ENCODE measurements at places on chromosomes 3 and 15.
A peak's percentile ranks its signal among the peaks of the same experiment; 100 is the strongest.

DNA sequence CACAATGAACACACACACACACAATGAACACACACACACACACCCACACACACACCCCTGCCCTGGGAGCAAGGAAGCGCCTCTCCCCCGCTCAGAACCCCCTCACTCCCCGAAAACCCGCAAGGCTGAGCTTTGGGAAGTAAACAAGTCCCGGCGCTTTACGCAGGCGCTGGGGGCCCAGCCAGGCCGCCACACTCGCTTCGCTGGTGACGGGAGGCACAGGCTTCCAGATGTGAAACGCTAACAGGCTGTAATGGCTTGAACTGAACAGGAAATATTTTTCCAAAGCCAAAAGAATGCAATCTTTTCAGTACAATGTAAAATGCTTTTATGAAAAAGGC lies 122.7 kb upstream of the IGF1R start:
- no peak for DNase-seq

DNA sequence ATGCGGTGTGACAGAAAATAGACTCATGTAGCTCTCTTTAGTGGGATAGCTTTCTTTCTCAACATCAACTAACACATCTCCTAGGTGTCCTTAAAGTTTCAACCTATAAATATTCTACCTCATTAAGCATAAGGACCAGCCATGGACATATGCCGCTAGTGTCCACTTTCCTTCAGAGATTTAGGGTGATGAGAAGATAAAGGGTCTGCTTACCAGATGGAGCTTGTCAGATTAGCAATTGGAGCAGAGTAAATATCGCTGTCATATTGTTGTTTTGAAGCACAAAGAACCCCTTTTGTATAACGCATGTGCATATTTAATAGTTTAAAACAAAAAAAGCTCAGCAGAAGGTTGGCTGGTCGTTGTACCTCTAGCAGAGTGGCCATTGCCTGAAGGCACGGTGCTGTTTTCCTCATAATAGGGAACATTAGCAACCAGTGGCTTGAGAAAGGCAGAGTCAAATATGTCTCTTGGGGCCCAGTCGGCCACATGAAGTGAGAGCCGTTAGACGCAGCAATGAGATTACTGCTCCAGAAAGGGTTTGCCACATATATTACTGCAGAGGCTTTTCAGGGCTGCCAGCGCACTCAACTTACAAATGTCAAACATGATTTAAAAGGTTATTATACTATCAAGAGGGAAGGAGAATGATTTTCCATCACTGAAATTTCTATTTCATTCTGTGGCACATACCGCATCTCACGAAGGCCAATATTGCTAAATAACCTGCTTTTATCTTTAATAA lies 264.2 kb downstream of the ROBO2 start:
- DNase-seq: no peak

DNA sequence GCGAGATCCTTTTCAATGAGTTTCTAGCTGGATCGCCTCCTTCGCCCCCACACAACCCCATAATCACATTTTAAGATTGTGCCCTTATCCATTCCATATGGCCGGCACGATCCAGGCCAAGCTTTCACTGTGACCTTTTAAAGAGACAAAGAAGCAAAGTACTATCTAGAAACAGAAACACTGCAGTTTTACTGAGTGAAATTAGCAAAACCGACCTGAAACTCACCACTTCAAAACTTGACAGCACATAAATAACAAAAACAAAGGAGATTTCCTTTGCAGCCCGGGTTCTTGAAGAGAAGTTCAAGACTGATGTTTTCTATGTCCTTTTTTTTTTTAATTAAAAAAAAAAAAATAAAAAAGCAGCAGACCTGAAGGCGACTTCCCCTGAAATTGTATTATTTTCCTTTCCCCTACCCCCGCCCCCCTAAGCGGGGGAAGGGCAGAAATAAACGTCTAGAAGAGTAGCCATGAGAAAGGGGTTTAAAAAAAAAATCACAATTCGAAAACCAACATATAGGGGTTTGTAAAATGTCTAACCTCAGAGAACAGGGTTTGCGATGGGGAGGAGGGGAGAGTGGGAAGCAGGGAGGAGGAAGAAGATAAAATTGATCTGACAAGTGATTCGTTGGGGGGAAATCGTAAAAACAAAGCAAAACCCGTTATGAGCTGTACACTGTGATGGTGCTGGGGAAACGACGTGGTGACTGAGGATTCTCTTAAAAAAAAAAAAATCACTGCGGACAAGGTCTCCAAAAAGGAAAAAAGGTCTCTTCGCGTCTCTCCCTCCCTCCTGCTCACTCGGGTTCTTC lies 1.5 kb downstream of the SATB1 start:
- peak; percentile 40 for DNase-seq

DNA sequence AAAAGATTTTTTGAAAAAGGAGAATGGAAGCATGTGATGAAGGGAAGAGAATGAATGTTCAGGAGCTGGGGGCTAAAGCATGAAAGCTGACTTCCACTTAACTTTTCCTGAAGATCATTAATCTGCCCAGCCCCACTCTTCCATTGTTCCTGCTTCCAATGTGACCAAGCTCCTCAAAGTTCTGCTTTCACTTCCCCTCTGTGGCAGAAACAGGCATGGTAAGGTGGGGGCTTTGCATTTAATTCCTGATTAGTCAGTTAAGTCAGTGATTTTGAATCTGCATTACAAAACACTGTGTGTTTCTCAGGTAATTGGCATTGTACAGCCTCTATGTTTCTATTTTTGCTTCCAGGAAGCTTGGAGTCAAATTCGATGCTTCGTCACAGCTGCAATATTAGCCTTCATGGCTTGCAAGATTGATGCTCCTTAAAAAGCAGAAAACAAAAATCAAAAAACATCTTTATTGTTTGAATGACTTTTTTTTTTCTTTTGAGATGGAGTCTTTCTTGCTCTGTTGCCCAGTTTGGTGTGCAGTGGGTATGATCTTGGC lies 7.3 kb upstream of the TM6SF1 start:
- DNase-seq: no peak

DNA sequence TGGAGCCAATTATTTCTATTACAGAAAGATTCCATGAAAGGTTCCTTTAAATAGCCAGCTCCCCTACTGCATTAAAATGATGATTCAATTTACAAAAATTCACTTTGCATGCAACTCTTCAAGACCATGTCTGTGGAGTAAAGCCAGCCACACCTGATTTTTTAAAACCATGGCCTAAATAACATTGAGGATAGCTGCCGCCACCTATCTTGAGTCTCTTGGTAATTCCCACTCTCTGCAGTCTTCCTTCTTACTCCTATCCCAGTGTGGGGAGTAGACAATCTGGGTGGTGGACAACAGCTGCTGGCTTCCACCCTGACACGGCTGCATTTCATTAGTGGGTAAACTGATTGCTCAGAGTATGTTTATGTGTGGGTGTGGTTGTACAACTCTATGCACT lies 10.7 kb downstream of the LRTM1 start:
- DNase-seq: no peak

GRCh38 chr3:128188956-128189355 lies 35.7 kb downstream of the EEFSEC start:
- no peak for DNase-seq

DNA sequence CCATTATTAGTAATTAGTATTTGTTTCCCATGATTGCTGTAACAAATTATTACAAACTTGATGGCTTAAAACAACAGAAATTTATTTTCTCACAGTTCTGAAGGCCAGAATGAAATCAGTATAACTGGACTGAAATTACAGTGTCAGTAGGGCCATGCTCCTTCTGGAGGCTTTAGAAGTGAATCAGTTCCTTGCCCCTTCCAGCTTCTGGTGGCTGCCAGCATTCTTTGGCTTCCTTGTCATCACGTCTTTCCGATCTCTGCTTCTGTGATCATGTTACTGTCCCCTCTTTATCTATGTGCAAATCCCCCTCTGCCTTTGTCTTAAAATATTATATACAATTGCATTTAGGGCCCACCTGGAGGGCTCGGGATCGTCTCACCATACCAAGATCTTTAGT lies 92.0 kb downstream of the FOXB1 start:
- DNase-seq: no peak

DNA sequence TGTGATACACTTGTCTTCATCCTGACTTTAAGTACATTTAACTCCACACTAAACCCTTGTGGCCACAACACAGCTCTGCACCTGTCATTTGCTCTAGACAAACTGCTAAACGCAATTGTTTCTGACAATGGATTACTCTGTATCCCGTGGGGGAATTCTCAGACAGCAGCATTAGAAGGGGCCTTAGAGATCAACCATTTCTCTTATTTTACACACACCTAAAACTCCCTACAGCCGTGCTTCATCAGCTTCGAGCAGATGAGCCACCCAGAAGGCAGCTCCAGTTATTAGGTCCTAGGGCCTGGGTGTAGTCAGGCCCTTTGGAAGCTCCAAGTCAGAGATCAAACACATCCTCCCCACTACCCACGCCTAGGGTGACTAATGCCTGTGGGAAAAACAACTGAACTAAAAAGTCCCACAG lies 1.3 kb upstream of the IL12A start:
- DNase-seq: no peak

DNA sequence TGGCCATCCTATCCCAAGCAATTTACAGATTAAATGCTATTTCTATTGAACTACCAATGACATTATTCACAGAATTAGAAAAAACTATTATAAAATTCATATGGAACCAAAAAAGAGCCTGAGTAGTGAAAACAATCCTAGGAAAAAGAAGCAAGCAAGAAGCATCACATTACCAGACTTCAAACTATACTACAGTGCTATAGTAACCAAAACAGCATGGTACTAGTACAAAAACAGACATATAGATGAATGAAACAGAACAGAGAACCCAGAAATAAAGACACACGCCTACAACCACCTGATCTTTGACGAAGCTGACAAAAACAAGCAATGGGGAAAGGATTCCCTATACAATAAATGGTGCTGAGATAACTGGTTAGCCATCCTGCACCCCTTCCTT lies 152.2 kb downstream of the TNIK start:
- DNase-seq: no peak

DNA sequence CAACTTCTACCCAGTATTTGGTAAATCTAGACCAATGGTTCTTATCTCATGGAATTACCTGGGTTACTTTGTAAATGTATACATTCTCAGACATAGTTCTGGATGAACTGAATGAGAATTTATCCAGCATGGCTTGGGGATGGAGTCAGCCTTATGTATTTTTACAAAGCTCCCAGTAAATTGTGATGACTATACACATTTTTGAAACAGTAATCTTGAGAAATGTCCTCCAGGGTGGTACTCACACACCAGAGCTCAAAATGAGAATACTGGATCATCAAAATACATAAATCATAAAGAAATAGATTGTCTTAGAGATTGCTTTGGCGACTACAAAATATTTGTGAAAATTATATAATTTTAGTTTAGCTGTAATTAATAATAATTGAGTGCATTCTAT lies 722.1 kb upstream of the DPPA4 start:
- DNase-seq: no peak

DNA sequence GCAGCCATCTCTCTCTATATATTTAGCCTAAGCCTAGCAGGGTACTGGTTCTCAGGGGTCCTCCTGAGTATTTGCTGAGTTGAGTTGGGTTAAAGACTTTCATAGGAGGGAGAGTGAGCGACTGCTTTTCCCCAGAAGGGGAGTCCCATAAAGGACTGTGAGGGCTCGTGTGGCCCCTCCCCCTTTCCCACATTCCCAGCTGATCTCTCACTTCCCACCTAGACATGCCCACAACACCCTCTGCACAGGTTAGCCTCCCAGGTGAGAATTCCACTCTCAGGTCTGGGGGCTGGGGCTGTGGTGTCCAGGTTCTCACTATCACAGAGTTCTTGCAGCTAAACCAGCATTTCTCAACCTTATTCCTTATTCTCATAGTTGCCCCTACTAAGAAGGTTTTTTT lies 15.8 kb downstream of the EPHB1 start:
- DNase-seq: no peak

GRCh38 chr3:113783980-113784379 lies 37.1 kb downstream of the ATP6V1A start:
- no peak for DNase-seq

DNA sequence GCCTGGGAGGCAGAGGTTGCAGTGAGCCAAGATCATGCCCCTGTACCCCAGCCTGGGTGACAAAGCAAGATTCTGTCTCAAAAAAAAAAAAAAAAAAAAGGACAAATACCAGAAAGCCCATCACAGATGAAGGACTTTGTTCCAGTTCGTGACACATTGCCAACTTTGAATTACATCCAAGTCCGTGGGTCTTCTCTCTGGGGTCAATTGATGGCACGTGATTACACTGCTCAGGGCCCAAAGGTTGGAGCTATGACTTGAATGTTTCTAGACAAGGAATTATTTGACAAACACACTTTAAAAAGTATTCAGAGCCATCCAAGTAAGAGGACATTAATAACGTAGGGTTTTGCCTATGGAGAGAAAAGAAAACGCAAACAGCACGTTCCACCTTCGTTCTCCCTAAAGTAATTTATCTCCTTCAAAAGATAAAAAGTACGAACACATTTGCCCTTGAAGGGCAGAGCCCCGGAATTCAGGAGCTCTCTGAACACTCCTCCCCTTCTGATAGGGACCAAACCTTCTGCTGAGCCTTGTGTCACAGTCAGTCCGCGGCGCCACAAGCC lies 31.3 kb upstream of the ST3GAL6 start:
- no peak for DNase-seq

GRCh38 chr3:58266577-58266976 lies 29.0 kb downstream of the ABHD6 start:
- no peak for DNase-seq

GRCh38 chr3:142664311-142664710 lies 59.5 kb upstream of the TRPC1 start:
- DNase-seq: no peak

DNA sequence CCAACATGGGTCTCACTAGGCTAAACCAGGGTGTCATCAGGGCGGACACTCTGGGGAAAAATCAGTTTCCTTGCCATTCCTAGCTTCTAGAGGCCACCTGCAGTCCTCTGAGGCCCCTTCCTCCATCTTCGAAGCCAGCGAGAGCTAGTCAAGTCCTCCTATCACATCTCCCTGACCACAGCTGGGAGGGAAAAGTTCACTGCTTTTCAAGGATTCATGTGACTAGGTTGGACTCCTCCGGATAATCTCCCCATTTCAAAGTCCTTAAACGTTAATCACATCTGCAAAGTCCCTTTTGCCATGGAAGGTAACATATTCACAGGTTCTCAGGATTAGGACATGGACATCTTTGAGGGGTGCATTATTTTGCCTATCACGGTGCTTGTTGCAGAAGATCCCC lies 35.9 kb upstream of the MAP3K13 start:
- no peak for DNase-seq

DNA sequence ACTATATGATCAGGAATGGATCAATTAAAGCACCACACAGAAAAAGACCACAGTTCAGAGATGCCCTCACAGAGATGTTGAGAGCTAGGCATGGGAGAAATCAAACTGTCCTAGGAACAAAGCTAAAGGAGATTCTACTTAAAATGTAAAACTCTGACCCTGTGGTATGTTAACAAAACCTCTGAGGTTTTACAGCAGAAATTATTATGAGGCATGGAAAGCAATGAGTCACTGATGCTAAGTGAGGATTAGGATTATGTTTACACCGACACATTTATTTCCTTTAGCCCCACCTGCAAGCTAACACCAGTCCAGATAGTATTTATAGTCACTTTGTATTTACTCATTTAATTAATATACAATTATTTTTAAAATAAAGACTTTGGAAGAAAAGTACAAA lies 1242.2 kb downstream of the OTOL1 start:
- DNase-seq: no peak
